ENCODE measurements at places on chromosomes 1 and 21.

DNA sequence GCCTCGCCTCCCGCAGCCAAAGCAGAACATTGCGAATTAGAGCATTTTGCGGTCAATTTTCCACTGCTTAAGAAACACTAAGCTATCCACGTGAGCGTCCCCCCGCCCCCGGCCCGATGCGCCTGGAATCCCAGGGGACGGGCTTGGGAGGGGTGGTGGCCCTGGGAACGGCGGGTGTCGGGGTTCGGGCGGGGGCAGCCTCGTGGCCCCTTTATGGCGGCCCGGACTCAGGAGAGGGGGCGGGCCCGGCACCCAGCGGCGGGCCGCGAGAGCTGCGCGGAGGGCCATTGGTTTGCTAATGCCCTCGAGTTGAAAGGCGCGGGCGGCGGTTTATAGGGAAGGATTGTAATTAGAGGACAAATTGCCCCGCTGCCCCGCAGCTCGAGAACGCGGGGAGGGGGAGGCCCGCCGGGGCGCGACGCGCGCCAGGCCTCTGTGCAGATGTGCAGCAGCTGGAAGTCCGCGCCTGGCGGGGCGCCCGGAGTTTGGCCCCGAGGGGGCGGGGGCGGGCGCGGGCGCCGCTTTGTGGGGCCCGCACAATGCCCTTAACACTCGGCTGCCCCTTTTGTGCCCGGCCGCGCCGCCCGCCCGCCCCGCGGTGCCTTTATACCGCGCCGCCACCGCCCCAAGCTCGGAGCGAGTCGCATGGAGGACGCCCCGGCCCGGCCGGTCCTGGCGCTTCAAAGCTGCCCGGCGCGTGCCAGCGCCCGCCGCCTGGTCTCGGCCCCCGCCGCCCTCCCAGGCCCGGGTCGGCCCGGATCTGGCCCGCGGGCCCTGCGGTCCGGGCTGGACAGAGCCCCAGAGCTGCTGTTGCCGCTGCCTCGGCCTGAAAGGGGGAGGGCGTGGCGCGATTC is 1.9 kb upstream of the HES3 start:
- DNase-seq, result no peak

GRCh38 chr1:236103646-236104218 is 38.6 kb upstream of the GPR137B start:
- peak; percentile 71 for DNase-seq

- DNase-seq, result no peak
These were observed 26.6 kb upstream of the CDC14A start for GRCh38 chr1:100325415-100326324.

DNA sequence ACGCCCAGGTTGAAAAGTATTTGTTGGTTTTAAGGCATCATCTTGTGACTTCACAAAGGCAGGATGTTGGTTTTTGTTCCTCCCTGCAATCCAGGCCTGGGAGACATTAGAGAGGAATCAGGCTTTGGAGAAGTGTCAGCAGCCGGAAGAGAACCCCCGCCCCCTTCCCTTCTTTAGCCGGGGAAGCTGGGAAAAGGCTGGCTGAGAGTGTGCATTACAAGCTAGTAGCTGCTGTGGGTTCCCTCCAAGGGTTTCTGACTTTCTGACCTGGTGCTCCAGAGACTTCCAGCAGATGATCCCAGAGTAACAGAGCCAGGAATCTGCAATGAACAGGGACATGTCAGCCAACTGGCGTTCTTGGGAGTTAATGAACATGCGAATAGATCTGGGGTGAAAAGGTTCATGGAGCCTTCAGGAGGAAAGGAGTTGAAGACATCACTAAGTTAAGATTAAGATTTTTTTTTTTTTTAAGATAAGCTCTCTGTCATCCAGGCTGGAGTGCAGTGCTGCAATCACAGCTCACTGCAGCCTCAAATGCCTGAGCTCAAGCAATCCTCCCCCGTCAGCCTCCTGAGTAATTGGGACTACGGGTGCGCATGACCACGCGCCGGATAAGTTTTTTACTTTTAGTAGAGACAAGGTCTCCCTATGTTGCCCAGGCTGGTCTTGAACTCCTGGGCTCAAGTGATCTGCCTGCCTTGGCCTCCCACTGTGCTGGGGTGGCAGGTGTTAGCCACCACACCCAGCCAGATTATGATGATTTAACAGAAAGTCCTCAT is 7.5 kb downstream of the DISP3 start:
- no peak for DNase-seq

DNA sequence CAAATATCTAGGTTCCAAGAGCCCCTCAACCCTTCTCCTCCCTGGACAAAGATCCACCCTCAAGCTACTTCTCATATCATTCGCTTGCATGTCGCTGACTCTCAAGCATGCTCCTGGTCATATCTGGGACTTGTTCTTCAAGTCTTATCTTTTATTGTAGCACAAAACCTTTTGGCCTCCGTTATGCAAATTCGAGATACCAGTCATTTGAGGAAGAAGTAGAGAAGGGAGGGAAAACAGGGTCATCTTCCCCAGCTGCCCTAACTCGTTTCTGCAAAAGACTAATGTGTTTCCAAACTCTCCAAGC is 63.8 kb upstream of the ETS2 start:
- DNase-seq, result no peak

DNA sequence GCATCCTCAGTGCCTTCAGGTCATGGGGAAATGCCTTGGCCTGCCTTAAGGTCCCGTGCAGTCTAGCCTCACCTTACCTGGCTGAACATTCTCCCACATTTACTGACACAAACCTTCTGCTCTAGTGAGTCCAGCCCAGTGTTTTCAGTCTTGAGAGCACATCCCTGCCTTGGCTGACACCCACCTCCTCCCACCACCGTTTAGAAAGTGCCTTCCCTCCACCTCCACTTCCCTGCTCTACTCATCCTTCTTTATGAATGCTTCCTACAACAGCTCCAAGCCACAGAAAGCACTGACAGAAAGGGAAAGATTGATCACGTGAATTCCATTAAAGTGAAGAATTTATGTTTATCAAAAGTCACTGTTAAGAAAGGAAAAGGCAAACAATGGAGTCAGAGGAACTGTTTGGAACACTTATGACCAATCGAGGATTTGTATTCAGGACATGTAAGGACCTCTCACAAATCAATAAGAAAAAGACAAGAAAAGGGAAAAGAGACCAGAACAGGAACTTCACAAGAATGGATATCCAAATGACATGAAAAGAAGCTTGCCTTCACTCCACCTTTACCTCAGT is 59.8 kb downstream of the DDR2 start:
- DNase-seq, result no peak

GRCh38 chr1:163439471-163439870 is 117.7 kb downstream of the NUF2 start:
- no peak for DNase-seq

DNA sequence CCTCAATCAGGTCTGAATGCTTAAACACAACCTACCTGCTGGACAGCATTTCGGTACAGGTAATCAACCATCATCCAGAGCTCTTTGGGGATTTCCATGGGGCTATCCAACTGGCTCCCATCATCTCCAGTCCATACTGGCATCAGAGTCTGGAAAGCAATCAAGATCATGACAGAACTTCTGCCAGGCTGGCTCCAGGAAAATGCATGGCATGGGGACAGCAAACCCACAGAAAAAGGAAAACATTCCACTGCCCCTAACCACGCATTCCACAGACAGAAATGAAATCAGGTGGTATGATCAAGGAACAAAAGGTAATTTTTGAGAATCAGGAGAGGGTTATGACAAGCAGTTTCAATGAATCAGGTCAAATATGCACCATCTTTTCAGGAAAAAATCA is 9.1 kb upstream of the MTF1 start:
- DNase-seq, result no peak

DNA sequence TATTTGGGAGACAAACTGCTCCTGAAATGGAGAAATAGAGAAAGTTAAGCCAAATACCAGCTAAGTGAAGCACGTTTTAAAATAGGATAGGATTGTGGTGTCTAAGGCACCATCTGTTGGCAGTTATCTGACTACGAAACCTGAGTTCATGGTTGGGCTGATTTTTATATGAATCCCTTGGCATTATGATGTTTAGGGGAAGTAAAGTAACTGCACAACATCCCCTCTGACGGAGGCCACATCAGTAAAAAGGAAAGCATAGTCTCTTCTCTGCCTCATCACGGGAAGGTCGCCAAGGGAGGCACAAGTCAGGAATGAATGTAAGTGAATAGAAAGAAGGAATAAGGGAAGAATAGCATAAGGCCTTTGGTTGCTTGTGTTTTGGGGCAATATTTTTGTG is 128.0 kb downstream of the PRRX1 start:
- no peak for DNase-seq

- DNase-seq, result no peak
These were observed 158.2 kb upstream of the NFIA start for GRCh38 chr1:60924165-60924564.

DNA sequence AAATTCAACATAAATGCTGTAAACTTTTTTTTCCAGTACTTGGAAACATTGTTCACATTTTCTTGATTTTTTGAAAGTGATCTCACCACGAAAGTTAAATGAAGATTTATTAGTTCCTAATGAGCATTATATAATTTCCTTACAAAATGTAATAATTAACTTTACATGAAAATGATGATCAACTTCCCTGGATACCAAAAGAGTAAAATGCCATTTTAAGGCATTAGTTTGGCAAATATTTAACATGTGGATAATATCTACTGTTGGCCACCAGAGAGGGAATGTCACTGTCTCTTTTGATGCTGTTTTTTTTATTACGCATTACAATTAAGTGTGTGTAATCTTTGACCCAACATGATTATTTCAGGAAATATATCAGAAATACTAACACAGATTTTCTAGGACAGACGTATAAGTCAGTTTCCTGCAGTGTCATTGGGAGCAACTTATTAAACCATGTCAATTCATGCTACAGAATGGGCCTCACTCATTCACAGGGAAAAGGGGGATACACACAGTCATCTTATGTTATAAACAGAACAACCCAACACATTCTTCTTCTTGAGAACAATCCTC is 903.9 kb upstream of the ADGRL2 start:
- no peak for DNase-seq

DNA sequence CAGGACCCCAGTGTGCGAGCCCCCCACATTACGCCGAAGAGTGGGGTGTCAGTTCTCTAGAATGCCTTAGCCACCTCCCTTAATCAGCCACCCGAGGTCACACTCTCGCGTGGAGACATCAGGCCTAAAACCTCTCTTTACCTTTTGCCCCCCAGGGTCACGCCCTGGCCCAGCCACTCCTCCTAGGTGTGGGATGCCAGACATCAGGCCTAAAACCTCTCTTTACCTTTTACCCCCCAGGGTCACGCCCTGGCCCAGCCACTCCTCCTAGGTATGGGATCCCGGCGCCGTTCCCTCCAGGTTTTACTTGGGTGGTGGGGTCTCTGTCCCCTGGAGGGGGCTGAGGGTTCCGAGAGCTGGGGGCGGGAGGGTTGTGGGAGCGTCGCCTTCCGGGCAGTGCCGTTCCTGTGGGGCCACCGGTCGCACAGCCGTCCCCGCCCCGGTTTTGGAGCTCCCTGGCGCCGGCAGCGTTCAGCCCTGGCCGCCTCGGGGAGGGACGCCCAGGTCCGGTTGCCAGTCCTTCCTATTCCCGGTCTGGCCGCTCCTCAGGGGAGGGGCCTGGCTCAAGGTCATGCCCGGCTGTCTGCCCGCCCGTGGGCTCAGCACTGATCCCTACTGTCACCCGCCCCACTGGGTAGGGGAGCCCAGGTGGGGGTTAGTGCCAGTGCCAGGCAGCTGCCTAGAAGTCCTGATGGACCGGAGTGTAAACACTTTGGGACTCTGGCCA is 882 bp downstream of the VPS13D start:
- peak; percentile 18 for DNase-seq

- no peak for DNase-seq
These were observed 36.6 kb downstream of the PLXNA2 start for GRCh38 chr1:208207388-208208131.

DNA sequence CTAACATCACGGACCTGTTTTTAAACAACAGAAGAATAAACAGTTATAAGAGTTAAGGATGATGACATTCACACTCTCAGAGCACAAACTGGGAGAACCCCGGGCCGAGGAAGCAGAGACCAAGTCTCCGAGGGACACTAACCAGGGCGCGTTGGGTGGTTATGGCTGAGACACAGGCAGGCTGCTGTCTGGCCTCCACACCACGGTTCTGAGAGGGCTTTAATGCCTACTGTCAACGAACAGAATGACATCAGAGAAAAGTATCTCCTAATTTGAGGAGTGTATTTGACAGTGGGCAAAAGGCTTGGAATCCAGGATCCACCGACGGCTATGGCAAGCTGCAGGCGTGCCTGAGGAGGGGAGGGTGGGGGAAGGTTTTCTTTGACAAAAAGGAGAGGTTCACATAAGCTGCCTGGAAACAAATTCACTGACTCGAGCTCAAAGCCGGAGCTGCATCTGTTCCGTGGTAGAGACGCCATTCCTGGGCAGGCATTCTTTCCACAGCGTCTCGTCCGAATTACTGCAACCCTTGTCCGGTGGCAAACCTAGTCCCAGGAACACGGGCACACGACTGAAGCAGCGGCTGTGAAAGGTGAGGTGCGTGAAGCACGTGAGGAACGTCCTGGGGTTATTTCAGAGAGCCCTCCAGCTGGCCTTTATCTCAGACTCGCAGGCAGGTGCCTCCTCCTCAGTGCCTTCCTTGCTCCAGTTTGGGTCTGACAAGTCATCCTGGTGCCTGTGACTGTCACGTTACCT is 9.4 kb downstream of the POFUT2 start:
- no peak for DNase-seq

GRCh38 chr1:8598060-8598724 is 219.2 kb downstream of the RERE start:
- DNase-seq, result no peak

DNA sequence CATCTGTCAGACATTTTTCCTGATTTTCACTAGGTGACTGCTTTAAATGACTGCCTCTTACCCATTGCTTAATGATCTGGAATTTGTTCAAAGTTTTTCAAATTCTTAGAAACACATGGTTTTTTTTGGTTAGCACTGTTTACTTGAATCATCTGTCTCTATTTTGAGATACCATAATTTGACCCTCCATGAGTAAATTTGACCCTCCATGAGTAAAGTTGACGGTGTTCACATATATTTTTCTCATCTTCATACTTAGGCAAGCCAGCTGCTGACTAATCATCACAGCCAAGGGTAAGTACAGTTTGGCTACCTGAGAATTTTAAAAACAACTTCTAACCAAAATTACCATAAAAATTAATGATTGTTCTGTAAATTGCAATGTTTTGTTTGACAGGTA is 586.5 kb downstream of the PTBP2 start:
- no peak for DNase-seq

DNA sequence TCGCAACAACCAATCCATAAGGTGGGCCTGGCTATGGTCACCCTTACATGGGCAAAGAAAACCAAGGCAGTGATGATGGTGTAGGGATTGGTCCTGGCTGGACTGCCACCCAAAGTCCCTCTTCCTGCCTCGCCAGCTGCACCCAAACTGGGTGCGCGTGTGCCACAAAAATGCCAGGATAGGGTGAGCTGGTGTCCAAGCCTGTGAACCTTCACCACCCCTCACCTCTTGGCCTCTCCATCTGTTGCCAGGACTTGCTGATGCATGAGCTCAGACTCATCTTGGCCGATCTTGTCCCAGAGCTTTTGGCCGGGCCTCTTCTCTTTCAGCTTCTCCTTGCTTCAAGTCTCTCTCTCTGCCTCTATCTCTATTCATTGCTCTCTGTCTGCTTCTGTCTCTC is 41.8 kb downstream of the FOXD2 start:
- DNase-seq, result no peak

- no peak for DNase-seq
These were observed 10.4 kb upstream of the GJA9 start for GRCh38 chr1:38891753-38892152.

GRCh38 chr1:147245586-147246021 is 3.1 kb downstream of the CHD1L start:
- peak; percentile 7 for DNase-seq

All from activated T-cell treated with anti-CD3 and anti-CD28 coated beads, Interleukin-2, amount 50 U/mL, for 72 hours (primary cell).